ENCODE measurements at places on chromosomes 6 and 20.

GRCh38 chr20:38293491-38294065 lies 10.4 kb upstream of the BPI start:
- DNase-seq = no peak

DNA sequence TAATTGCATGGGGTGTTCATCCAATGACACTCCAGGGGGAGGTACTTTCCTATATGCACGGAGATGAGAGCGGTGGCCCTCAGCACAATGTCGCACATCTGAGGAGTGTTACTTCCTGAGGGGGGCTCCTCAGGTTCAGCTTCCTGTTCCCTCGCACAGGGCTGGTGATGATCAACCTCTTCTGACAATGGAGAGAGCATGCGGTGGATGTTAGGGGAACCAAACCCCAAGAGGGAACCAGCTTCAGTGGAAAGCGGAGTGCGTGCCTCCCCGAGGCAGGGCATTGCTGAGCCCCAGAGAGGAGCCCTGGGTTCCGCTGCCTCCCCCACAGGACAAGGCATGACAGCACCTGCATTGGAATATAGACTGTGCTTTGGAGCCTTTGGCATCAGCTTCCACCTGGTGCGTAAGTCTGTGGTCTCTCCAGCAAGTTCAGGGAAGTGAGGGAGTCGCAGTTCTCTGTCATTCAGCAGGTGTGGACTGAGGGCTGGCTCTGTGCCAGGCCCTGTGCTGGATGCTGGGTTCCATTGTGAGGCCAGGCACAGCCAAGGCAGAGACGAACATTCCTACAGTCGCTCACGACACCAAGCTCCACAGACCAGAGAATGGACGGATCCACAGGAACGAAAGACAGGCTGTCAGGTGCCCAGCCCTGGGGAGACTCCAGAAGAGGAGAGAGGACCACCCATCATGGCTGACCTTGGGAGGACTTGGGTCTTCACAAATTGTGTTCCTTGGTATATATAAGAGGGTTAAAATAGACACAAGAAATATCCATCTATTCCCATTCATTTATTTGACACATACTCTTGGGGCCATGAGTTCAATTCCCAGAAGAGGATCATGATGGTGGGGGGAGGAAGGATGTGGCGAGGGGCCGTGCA lies 3.9 kb upstream of the ZNF831 start:
- DNase-seq = no peak

DNA sequence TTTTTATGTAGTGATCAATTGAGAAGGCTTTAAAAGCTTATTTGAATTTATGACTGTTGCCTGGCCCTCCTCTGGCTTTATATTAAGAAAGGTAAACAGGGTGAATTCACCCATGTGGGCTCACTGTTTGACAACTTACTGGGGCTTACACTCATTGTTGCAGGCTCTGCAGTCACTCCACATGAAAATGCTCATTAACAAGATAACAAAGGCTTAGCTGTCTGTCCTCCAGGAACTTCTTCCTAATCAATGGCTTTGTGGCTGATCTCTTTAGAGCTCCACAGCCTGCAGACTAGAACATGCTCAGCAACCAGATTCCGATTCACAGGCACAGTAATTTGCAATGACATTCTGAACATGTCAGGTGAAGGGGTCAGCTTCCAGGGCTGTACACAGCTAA lies 323.2 kb upstream of the MAN1A1 start:
- no peak for DNase-seq

GRCh38 chr6:99492092-99492491 lies 23.1 kb downstream of the USP45 start:
- peak; percentile 84 for DNase-seq

DNA sequence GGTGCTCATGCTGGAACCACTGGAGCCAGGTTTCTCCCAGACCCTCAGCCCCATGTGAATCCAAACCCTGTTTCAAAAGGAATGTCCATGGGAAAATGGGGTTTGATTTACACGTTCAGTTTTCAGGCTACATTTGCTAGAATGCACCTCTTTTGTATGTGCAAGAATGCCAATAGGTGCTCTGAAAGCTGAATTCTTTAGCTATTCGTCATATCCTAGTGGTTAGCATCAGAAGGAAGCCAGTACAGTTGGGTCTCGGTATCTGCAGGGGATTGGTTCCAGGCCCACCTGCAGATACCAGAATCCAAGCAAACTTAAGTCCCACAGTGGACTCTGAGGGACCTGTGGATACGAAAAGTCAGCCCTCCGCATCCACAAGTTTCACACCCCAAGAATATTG lies 93.4 kb downstream of the UST start:
- no peak for DNase-seq

- DNase-seq = no peak
Measured at GRCh38 chr20:61026173-61026572, 225.9 kb upstream of the CDH4 start.

- DNase-seq = no peak
Measured at GRCh38 chr20:57079031-57080005, 187.1 kb downstream of the BMP7 start.

- no peak for DNase-seq
Measured at GRCh38 chr6:149473080-149474052, 11.4 kb downstream of the ZC3H12D start.

GRCh38 chr6:2979819-2980464 lies 8.6 kb upstream of the SERPINB6 start:
- no peak for DNase-seq

GRCh38 chr20:32278199-32278643 lies 770 bp downstream of the KIF3B start:
- DNase-seq = no peak

GRCh38 chr20:22438926-22439325 lies 145.4 kb downstream of the FOXA2 start:
- DNase-seq = no peak

DNA sequence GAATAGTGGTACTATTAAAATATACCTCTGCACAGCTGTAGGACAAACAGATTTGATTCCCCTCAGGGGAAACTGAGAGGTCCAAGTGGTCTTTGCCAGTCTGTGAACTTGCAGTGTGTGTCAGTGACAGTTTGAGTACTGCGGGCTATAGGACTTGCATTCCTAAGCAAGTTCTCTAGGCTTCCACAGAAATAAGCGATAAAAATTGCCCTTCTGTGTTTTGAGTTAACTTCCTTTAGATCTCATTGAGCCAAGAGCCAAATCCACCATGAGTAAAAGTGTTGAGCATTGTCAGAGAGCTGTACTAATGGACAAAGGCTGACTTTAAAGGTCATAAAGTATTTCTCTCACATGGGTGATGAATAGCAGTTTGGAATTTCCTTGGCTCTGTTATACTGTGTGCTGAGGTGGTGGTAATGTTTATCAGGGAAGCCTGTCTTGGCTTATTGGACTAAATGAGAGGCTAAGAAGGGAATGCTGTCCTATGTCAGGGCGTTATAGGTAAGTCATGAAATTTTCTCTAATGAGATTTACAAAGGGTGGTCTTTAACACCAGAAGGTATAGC lies 122.6 kb upstream of the MAP3K7 start:
- DNase-seq = no peak

GRCh38 chr20:3740615-3741301 lies 8.3 kb downstream of the HSPA12B start:
- DNase-seq = no peak

DNA sequence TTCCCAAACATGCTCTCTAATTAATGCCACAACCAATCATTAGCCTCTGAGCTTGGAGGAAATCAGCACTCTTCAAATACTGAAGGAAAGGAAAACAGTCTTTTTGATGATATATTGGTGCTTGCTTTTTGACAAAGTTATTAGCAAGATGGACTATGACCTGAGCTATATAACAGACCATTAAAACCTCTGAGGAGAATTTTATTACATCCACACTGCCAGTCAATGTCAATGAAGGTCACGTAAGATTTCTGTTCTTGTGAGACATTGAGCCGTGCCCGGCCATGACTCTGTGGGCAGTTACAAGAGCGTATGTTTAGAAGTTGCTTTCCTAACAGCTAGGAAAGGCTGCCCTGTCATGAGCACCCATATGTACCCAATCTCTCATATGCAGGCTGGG lies 659.0 kb downstream of the UTRN start:
- no peak for DNase-seq

- no peak for DNase-seq
Measured at GRCh38 chr6:78999737-79000136, 78.3 kb downstream of the PHIP start.

GRCh38 chr20:24166123-24166381 lies 177.5 kb upstream of the GGTLC1 start:
- DNase-seq = no peak

GRCh38 chr6:14910692-14911547 lies 334.9 kb upstream of the JARID2 start:
- no peak for DNase-seq

DNA sequence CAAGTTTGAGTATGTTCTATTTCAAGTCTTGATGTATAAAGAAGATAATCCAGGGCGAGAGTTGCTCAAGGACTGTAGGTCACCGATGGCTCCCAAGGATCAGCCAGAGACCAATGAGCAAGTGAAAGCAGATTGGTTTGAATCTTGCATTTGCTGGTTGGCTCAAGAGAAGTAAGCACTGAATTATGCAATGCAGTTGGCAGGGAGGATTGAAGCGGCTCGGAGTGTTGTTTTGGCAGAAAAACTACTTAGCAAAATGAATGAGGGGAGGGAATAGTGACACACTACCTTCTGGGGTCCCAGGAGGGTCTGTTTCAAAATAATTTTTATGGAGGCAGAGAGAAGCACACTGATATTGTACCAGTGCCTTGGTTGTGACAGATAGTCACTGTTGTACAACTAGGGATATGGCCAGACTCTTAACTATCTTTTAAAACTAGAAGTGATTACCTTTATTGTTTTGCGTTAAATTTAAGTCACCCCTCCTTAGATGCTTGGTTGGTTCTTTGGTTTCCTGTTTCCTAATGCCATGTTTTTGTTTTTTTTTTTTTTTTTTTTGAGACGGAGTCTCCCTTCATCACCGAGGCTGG lies 15.7 kb downstream of the SASH1 start:
- no peak for DNase-seq

DNA sequence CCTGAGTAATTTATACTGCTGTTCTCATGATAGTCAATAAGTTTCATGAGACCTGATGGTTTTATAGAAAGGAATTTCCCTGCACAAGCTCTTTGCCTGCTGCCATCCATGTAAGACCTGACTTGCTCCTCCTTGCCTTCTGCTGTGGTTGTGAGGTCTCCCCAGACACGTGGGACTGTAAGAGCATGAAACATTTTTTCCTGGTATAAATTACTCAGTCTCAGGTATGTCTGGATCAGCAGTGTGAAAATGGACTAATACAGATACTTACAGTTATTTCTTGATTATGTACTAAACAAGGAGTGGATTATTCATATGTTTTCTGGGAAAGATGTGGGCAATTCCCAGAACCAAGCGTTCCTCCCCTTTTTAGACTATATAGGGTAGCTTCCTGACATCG lies 1.9 kb upstream of the TRIM38 start:
- no peak for DNase-seq

DNA sequence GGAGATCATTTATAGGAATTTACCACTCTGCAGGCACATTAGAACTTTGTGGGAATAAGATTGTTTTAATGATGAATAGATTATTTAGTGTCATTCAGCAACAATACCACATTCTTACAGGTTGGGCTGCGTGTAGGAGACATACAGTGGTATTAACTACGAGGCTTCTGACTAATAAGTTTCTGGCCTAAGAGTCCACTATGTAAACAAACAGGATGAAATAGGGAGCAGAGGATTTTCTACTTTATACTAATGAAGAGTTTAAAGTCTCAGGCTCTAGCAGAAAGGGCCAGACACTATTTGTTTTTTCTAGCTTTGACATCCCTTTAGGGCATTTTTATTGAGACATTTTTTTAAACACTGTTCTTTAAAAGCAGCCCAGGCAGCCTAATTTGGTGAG lies 75.6 kb downstream of the SLC24A3 start:
- no peak for DNase-seq

DNA sequence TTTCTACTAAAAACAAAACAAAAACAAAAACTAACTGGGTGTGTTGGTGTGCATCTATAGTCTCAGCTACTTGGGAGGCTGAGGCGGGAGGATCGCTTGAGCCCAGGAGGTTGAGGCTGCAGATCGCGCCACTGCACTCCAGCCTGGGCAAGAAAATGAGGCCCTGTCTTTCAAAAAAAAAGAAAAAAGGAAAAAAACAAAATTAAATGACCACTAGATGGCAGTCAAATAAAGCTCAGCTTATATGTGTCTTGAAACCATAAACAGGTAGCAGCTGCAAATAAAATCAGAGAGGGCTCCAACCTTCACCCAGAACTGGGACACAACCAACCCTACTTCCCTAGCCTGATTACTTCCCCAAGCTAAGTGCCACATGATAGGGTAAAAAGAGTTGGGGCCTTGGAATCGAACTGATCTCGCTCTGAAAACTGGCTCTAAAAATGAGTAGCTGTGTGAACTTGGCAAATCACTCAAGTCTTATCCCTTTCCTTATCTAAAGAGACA lies 67.1 kb upstream of the ADGRF4 start:
- DNase-seq = peak; percentile 19

DNA sequence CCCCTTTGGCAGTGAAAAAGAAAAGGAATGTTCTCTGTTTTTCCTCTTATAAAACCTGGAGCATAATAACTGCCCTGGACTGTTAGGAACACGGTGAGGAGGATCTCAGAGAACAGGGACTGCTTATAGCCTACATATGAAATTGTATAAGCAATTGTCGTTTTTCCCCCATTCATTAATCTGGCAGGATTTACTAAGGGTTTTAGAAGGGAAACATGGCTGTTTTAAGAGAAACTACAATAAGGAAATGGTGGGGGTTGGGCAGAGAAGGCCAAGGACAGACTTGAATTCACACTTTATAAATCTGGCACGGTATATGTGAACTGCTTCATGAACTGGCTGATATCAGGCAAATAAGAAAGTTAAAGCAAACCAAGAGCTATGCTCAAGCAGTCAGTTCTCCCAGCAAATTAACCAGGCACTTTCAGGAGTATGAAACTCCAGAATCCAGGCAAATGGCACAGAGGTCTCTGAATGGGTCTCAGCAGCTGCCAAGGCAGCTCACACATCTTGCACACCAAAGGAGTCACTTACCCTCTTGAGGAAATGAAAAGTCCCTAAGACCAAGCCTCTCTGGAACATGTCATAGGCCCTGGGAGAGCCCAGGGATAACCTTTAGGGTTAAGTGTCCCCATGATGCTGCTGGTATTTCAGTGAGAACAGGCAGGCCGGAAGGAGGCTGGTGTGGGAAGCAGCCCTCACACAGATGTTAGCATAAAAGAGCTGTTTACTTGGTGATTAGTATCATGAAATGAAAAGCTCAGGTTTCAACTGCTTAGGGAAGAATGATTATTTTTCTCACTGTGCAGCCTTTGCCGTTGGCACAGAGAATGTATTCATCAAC lies 260.5 kb upstream of the MARCKS start:
- DNase-seq = peak; percentile 58

All from DMS 273 treated with DMSO at 0.1 percent for 48 hours (cell line).